ENCODE measurements at places on chromosomes 12 and 14.

- DNase-seq, result no peak
Observed at GRCh38 chr12:109289004-109289403, 20.1 kb downstream of the FOXN4 start.

- no peak for DNase-seq
Observed at GRCh38 chr14:100586403-100587085, 673 bp downstream of the BEGAIN start.

- no peak for DNase-seq
Observed at GRCh38 chr14:35628989-35629388, 95.0 kb downstream of the INSM2 start.

DNA sequence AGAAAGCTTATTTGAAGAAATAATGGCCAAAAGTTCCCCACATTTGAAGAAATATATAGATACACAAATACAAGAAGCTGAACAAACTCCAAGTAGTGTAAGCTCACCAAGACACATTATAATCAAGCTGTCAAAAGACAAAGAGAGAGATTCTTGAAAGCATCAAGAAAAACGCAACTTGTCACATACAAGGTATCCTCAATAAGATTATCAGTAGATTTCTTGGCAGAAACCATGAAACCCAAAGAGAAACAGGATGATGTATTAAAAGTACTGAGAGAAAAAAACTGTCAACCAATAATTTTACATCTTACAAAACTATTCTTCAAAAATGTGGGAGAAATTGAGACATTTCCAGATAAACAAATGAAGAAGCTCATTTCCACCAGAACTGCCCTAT lies 250.6 kb upstream of the ARID2 start:
- no peak for DNase-seq

- no peak for DNase-seq
Observed at GRCh38 chr12:62841846-62842245, 93.1 kb downstream of the PPM1H start.

GRCh38 chr12:77682488-77682887 lies 148.2 kb upstream of the NAV3 start:
- no peak for DNase-seq

DNA sequence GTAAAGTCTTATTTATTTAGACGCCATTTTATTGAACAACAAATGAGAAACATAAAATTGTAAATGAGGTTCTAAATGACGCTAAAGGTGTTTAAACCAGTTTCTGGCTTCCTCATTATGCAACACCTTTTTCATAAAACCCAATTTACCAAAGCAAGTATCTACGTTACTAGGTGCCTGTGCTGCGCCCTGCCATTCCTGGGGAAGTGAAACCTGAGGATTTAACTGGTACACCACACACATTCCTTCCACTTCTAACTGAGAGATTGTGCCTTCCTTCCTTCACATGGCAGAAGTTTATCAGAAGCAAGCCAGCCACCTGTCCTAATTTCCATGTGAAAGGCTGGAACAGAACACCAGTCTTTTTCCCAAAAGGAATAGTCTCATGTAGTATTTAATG lies 40.3 kb upstream of the GCH1 start:
- no peak for DNase-seq
